Neural progenitor cell (in vitro differentiated cells): ENCODE measurements at places on chromosomes 2 and 18. TPM values are rescaled to one million over a fixed set of nuclear protein-coding genes. Genes with fewer than 3 reads are reported as not detected.

The KYNU gene
- 0.96 TPM in 1 of 2 replicates, not detected in the other for total RNA-seq

The AMER3 gene
- not detected in 2 replicates for total RNA-seq

The CPS1 gene
- total RNA-seq, result 73.2 and 86.8 TPM in 2 replicates

GRCh38 chr2:178927173-178927572 is 120.0 kb upstream of the TTN start:
- H3K36me3 ChIP-seq, result no peaks in the 10 kb centered on the region
- no peak for DNase-seq
- H3K27ac ChIP-seq, result no peak overlapping the region
- H3K27me3 ChIP-seq, result no peaks in the 10 kb centered on the region

- no peak overlapping the region for H3K27ac ChIP-seq
- no peaks in the 10 kb centered on the region for H3K36me3 ChIP-seq
These were observed 108.5 kb downstream of the TMEM18 start for GRCh38 chr2:568639-569235.

GRCh38 chr2:240957656-240958365 is 40.6 kb upstream of the SNED1 start:
- no peaks in the 10 kb centered on the region for H3K27me3 ChIP-seq
- DNase-seq, result no peak
- no peak overlapping the region for H3K4me3 ChIP-seq
- no peaks in the 10 kb centered on the region for H3K36me3 ChIP-seq
- H3K4me1 ChIP-seq, result peaks cover 17% of the 10 kb centered on the region

- H3K36me3 ChIP-seq, result no peaks in the 10 kb centered on the region
- H3K27ac ChIP-seq, result no peak overlapping the region
- H3K27me3 ChIP-seq, result no peaks in the 10 kb centered on the region
- peaks cover 5% of the 10 kb centered on the region for H3K4me1 ChIP-seq
- no peak overlapping the region for H3K4me3 ChIP-seq
- no peak for DNase-seq
These were observed 44.7 kb downstream of the PSD4 start for GRCh38 chr2:113218283-113219091.

DNA sequence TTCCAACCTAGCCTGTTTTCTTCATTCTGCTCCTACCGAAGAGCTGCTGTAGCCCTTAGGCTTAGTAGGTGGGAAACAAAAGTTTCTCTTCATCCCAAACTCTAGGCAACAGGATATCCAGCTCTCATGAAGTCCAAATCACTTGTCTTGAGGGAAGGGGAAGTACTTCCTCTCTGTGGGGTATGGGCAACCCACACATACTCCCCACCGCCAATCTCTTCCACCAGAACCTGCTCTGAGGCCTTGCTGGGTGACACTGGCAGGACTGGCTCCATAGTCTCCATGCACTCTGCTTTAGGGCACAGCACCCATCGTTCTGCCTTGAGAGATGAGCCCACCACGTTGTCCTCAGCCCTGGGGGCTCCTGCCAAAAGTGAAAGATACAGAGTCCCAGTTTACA is 173.0 kb downstream of the NCK2 start:
- H3K4me3 ChIP-seq, result no peak overlapping the region
- no peak for DNase-seq
- H3K27ac ChIP-seq, result no peak overlapping the region
- H3K36me3 ChIP-seq, result no peaks in the 10 kb centered on the region

- H3K4me1 ChIP-seq, result no peaks in the 10 kb centered on the region
- H3K27me3 ChIP-seq, result no peaks in the 10 kb centered on the region
These were observed 578.7 kb upstream of the NETO1 start for GRCh38 chr18:73446502-73446901.

GRCh38 chr2:108982259-108982679 is 6.8 kb downstream of the EDAR start:
- no peak for DNase-seq
- H3K4me3 ChIP-seq, result no peak overlapping the region
- no peaks in the 10 kb centered on the region for H3K27me3 ChIP-seq

GRCh38 chr2:212649646-212650045 is 111.0 kb upstream of the ERBB4 start:
- H3K27ac ChIP-seq, result no peak overlapping the region
- H3K27me3 ChIP-seq, result no peaks in the 10 kb centered on the region
- no peak overlapping the region for H3K4me3 ChIP-seq
- peaks cover 6% of the 10 kb centered on the region for H3K4me1 ChIP-seq
- H3K36me3 ChIP-seq, result no peaks in the 10 kb centered on the region
